ENCODE measurements at places on chromosomes 2 and 18.
A peak's percentile ranks its signal among the peaks of the same experiment; 100 is the strongest.

DNA sequence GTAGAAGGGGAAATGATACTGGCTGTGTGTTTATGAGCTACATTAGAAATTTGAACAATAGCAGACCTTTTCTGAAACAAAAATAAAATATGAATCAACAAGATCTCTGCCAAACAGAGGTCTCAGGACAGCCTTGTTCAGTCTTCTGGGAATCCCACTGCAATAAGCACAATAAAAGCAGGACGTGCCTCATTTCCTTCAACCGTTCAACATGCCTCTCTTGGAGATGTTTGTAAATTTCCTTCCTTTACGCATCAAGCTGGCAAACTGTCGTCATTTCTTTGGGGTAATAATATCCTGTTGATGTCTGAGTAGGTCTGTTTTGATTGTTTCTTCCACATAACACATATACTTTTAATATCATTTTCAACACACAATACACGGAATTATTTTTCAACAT, 77.2 kb downstream of the TCF4 start:
- peak; percentile 78 for DNase-seq

DNA sequence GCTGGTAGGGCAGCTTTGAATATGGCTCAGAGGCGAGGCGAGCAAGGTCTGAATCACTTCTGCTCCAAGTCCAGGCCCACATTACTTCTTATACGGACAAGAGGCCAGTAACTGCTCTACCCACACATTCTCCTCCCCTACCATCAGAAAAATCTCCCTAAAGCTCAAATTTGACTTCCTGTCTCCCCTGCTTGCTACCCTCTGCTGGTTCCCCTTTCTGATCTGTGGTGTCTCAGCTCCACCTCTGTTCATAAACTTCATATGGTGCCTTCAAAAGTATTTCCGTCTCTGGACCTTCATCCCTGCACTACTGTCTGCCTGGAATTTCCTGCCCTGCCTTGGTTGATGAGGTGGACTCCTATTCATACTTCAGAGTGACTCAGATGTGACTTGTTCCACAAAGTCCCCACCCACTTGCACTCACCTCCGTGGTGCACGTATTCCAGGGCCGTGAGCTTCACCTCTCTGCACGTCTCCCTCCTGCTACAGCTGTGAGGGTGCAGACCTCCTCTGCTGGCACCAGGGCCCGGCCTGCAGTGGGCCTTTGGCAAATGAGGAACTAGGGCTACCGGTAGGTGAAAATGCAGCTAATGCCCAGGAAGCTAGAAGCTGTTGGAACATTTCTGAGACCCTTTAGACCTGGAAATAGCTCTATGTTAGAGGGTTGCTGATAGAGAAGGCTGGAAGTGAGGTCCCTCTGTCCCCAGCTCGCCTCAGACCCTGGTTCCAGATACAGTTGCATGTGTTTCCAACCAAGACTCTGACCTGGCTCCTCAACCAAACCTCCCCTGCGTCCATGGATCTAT, 24.6 kb upstream of the KCMF1 start:
- peak; percentile 41 for DNase-seq

DNA sequence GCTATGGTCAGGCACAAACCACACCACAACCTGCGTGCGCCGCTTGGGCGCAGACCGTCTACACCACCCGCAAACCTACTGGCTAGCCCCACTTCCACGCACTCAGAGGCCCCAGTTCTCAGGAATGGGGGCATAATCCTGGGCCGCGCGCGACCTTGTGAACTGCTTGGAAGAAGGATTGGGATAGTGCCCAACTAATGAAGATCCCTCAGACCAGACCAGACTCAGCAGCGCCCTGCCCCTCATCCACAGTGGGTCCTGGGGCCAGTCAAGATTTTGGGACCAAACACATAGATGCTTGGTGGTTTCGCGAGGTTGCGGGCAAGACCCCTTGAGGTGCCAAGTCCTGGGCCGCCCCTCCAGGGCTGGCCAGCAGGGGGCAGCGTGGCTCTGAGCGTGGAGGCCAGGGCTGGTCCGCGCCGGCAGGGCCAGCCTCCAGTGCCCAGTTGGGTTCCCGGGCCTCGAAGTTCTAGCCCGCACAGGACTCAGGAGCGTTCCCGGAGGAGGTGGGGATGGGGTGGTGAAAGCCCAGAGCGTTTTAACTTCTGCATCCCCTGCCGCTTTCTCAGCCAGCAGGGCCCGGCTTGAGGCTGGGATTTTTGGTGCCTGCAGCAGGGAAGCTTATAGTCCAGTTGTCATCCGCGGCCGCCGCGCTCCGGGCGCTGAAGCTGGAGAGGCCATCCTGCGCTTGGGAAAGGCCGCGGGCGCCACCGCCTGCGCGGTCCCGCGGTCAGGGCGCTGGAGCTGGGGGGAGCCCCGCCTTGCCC, 8.3 kb downstream of the OSR1 start:
- no peak for DNase-seq

- DNase-seq, result no peak
These were observed 112.2 kb upstream of the NABP1 start for GRCh38 chr2:191565647-191566198.

- no peak for DNase-seq
These were observed 299.1 kb downstream of the SETBP1 start for GRCh38 chr18:44979748-44980147.

GRCh38 chr2:1004398-1004797, 53.7 kb downstream of the SNTG2 start:
- DNase-seq, result no peak

DNA sequence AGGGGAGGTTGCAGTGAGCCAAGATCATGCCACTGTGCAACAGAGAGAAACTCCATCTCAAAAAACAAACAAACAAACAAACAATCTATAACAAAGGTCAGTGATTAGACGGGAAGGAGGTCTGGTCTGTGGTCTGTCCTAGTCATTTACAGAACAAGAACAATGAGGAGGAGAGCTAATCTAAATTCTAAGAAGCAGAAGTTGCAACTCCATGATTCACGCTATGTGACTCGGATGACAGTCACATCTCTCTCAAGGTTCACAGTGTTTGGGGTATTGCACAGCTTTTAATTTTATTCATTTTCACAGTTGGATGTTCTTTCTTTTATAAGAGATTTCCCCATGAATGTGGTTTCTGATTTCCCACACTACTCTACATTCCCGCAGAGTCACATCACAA, 218.7 kb upstream of the PIEZO2 start:
- DNase-seq, result no peak

- DNase-seq, result no peak
These were observed 106.3 kb downstream of the FAM168B start for GRCh38 chr2:130986890-130987493.

GRCh38 chr2:623130-623922, 53.9 kb downstream of the TMEM18 start:
- DNase-seq, result no peak

GRCh38 chr2:228466851-228467250, 285.4 kb upstream of the SPHKAP start:
- DNase-seq, result no peak

GRCh38 chr2:96953611-96953978, 32.8 kb downstream of the FAM178B start:
- no peak for DNase-seq

- DNase-seq, result no peak
These were observed 32.6 kb upstream of the UBE2F start for GRCh38 chr2:237934186-237934585.

DNA sequence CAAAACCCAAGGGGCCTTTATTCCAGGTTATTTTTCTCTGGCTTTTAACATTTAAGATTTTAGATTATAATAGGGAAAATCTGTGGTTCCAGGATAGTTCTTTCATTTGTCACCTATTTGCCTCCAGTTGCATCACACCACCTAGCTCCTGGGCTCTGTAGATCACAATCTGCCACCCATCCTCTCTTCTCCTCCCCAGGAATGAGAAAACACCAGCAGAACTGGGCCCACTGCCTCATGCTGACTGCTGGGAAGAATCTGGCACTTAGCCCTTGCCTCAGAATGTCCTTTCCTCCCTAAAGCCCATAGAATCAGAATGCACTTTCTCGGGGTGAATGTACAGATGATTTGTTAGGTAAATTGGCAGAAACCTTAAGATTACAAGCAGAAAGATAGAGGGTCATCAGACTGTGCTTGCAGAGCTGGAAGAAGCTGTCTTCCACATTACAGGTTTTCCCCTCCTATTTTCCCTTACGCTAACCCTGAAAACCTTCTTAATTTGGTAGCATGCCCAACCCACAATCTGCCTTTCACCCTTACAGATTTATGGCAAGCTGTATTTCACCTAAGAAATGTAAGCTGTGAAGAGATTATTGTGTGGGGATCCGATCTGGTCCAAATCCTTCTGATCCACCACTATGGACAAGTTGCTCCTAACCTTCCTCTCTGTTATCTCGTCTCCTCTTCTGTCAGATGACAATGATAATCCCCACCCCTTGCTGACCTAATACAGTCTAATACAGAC, 72.6 kb downstream of the LRRC30 start:
- DNase-seq, result peak; percentile 4

GRCh38 chr2:9191041-9191481, 15.6 kb upstream of the ASAP2 start:
- peak; percentile 86 for DNase-seq

DNA sequence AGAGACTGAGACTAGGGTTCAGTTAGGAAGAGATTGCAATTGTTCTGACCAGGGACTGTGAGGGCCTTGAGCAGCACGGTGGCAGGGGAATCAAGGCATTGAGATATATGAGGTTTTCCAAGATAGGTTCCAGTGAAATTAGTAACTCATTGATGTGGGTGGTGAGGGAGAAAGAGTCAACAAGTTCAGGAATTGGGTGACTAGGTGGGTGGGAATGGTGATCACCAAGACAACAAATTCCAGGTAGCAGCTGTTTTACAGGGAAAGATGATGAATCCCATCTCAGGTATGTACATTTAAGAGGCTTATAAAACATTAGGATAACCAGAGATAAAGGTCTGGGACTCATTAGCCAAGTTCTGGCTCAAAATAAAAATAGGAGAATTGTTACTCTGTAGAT, 251.5 kb upstream of the MGAT5 start:
- DNase-seq, result no peak

- no peak for DNase-seq
These were observed 93.8 kb downstream of the NRP2 start for GRCh38 chr2:205776139-205776538.

- no peak for DNase-seq
These were observed 121.8 kb downstream of the TGFA start for GRCh38 chr2:70431716-70432347.

DNA sequence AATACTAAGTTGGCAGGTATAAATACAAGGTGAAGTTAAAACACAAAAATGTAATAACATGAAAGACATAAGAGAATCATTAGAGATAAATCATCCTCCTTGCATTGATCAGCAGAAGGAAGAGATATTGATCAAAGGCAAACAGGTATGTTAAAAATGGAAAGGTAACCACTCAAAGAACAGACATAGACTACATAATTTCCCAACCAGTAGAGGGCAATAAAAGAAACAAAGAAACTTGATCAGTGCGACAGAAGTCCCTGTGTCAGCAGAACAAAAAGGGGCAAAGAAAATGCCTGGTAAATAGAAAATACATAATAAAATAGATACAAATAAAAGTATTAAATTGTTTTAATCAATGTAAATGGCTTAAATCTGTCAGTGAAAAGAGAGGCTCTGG, 53.6 kb downstream of the FAM228A start:
- DNase-seq, result no peak

DNA sequence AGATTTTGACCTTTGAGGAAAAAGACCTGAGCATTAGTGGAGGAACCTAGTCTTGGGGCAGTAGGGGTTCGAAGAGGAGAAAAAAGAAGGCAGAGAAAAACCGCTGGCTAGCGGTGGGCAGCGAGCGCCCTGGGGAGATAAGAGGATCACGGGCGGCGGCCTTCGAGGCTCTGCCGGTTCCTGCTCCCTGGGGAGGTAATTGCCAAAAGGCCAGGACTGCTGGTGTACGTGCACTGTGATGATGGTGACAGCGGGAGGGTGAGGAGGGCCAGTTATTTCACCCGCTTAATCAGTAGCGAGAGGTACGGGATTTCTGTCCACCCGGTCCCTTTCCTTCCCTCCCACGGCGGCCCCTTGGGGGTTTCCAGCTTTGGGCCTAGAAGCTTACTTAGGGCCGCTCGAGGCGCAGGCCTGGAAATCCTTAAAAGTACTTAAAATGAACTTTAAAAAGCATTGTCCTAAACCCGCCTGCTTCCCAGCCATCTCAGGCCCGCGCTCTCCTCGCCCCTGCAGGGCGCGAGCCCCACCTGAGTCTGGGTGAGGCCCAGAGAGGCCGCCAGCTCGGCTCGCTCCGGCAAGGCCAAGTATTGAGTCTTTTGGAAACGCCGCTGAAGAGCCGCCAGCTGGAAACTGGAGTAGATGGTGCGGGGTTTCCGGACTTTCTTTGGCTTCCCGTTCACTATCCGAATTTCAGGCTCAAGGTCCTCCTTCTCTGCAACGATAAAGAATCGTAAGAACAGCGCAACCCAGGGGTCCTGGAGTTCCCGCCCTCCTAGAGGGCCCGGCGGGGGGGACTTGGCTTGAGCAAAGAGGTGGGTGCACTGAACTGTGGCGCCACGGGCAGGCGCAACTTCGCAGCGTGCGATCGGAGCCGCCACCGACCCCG, 1.5 kb downstream of the DLX2 start:
- DNase-seq, result no peak

- DNase-seq, result no peak
These were observed 1102.2 kb upstream of the GYPC start for GRCh38 chr2:125553768-125554167.

- DNase-seq, result peak; percentile 49
These were observed 181.7 kb upstream of the ETAA1 start for GRCh38 chr2:67215214-67216055.

DNA sequence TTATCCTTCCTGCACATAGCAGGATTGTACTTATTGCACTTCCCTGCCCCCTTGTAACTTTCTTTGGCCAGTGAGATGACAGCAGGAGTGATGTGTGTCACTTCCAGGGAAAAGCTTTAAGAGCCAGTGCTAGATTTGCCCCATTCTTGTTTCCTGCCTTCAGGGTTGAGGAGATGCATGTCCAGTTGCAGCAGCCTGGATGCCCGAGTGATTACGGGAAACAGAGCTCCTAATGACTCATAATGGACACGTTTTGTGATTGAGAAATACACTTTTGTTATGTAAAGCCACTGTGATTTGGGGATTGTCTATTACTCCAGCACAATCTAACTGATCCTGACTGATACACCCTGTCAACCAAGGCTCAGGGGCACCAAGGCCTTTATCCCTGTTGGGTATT, 5.0 kb upstream of the TET3 start:
- peak; percentile 72 for DNase-seq

DNA sequence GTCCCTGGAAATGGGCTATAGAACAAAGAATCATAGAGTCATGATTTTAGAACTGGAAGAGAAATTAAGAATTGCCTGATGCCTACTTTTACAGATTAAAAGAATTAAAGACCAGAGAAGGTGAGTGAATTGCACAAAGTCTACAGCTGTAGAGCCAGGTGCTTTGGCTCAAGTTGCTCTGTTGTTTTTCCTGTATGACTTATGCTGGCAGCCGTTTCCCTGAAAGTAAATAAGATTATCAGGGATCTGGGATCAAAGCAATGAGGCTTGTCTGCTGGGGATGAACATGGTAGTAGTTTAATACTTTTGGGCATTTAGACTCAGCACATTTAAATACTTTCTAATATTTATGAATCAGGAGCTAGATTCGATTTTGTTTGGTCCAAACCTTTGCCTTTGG, 166.9 kb downstream of the PRPF40A start:
- no peak for DNase-seq

Measured in skeletal muscle cell (primary cell).